ENCODE measurements at places on chromosomes 2 and 18.
A peak's percentile ranks its signal among the peaks of the same experiment; 100 is the strongest.

GRCh38 chr18:12307701-12308385 is at the start of gene TUBB6:
TUBB6 (plus strand) TSS chr18:12308241; CDS start chr18:12308293, 52 bp downstream.
- peak; percentile 24 for DNase-seq

GRCh38 chr2:181252262-181253148 is 204.7 kb upstream of the ITGA4 start:
- DNase-seq, result no peak

- no peak for DNase-seq
Measured at GRCh38 chr18:7133181-7133580, 15.6 kb upstream of the LAMA1 start.

DNA sequence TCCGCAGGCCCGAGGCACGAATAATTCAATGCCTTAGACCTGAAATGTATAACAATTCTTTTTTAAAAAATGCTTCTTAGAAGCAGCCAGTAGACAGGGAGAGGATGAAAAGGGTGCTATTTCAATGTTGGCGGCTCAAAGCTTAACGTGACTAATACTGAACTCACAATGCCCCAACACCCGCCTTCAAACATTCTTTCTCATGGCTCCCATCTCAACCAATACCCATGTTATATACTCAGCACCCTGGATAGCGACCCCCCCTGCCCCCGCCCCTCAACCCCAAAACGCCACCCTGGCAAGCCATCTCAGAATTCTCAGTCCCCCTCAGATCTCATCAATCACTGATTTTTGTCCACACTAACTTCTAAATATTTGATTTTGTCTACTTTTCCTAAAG is 4.4 kb downstream of the FBXO41 start:
- no peak for DNase-seq

DNA sequence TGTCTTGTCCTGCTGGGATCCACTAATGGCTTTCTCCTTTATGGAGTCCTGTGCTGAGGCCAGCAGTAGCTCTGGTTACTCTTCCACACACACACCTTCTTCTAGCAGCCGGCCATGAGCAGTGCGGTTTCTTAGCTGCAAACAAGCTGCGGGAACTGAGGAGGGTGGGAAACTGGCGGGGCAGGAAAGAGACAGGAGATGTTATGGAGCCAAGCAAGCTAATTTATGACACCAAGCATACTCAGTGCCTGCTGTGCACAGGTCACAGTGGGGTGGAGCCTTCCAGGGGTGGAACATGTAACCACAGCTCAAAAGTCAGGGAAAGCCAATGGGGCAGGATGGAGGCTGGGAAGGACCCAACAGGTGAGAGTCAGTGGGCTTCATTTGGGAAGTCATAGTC is 180.8 kb downstream of the FAM210A start:
- no peak for DNase-seq

GRCh38 chr2:60251247-60251646 is 302.2 kb downstream of the BCL11A start:
- no peak for DNase-seq

DNA sequence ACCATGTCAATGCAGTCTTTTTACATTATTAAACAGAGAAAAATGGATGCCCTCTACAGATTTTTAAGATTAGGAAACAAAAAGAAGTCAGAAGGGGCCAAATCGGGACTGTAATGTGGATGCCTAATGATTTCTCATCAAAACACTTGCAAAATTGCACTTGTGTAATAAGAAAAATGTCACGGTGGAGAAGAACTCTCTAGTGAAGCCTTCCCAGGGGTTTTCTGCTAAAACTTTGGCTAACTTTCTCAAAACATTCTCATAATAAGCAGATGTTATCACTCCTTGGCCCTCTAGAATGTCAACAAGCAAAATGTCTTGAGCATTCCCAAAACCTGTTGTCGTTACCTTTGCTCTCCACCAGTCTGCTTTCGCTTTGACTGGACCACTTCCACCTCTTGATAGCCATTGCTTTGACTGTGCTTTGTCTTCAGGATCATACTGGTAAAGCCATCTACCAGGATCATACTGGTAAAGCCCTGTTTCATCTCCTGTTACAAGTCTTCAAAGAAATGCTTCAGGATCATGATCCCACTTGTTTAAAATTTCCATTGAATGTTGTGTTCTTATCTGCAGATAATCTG is 226.8 kb downstream of the TNS1 start:
- DNase-seq, result no peak

DNA sequence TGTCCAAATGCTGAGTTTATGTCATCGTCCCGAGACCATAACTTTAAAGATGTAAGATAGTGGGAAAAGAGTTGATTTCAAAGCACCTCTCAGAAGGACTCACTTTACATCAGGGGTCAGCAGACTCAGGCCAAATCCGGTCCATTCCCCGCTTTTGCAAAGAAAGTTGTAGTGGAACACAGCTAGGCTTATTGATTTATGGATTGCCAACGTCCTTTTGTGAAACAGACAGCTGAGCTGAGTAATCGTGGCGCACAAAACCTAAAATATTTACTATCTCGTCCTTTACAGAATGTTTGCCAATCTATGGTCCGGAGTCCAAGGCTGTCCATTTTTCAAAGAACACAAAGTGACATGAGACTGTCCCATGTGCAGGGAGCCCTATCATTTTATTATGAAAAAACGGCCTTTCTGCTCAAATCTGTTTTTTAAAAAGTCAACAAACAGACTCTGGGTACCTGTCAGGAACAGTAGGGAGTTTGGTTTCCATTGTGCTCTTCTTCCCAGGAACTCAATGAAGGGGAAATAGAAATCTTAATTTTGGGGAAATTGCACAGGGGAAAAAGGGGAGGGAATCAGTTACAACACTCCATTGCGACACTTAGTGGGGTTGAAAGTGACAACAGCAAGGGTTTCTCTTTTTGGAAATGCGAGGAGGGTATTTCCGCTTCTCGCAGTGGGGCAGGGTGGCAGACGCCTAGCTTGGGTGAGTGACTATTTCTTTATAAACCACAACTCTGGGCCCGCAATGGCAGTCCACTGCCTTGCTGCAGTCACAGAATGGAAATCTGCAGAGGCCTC is at the start of gene IL1RN:
TSS of gene IL1RN (plus strand) at position 754 of the 801 bp plus-strand sequence. CDS start at position 781, 27 bp downstream.
- peak; percentile 25 for DNase-seq

Data from gastrocnemius medialis (tissue), 4 donors.